Aorta (tissue), 5 donors: ENCODE measurements at places on chromosomes 16 and 17. TPM values are rescaled to one million over a fixed set of nuclear protein-coding genes. Genes with fewer than 3 reads are reported as not detected.

TTYH2 gene
- polyA plus RNA-seq = 4.4 TPM

STX1B gene
- 0.13 TPM for polyA plus RNA-seq

CDH13 gene
- 58.9 TPM for polyA plus RNA-seq

CES5A gene
- polyA plus RNA-seq = not detected

TRIM25 gene
- 7.4 TPM for polyA plus RNA-seq

SEPTIN1 gene
- 1.0 TPM for polyA plus RNA-seq

RNF135 gene
- polyA plus RNA-seq = 16.6 TPM

TBC1D3I gene
- 0.75 TPM for polyA plus RNA-seq

CD300LG gene
- 0.13 TPM for polyA plus RNA-seq

KRT33A gene
- polyA plus RNA-seq = not detected

PRDM7 gene
- polyA plus RNA-seq = not detected

IL34 gene
- polyA plus RNA-seq = 98.6 TPM

NHLRC4 gene
- 0.25 TPM for polyA plus RNA-seq

ATP6V0D1 gene
- 88.0 TPM for polyA plus RNA-seq

KDM6B gene
- polyA plus RNA-seq = 3.1 TPM

ZDHHC7 gene
- 11.4 TPM for polyA plus RNA-seq

CLDN7 gene
- 1.1 TPM for polyA plus RNA-seq

CSH1 gene
- not detected for polyA plus RNA-seq

KRTAP17-1 gene
- not detected for polyA plus RNA-seq

ANKRD40CL gene
- polyA plus RNA-seq = 0.26 TPM

MPP3 gene
- 25.2 TPM for polyA plus RNA-seq

CLEC19A gene
- not detected for polyA plus RNA-seq

VAC14 gene
- 24.8 TPM for polyA plus RNA-seq

CLEC18C gene
- polyA plus RNA-seq = 0.88 TPM

ANKFY1 gene
- 17.4 TPM for polyA plus RNA-seq

EFCAB5 gene
- not detected for polyA plus RNA-seq

FA2H gene
- 1.9 TPM for polyA plus RNA-seq

SPNS2 gene
- polyA plus RNA-seq = 3.1 TPM

BCL6B gene
- 0.63 TPM for polyA plus RNA-seq

OMG gene
- not detected for polyA plus RNA-seq

KRTAP4-4 gene
- polyA plus RNA-seq = not detected

MAP3K3 gene
- 40.4 TPM for polyA plus RNA-seq

ZFPM1 gene
- 2.0 TPM for polyA plus RNA-seq

PAFAH1B1 gene
- polyA plus RNA-seq = 47.0 TPM

TBC1D16 gene
- 6.4 TPM for polyA plus RNA-seq

WSCD1 gene
- polyA plus RNA-seq = 2.0 TPM
